ENCODE measurements at places on chromosomes 13 and 19.
A peak's percentile ranks its signal among the peaks of the same experiment; 100 is the strongest.

DNA sequence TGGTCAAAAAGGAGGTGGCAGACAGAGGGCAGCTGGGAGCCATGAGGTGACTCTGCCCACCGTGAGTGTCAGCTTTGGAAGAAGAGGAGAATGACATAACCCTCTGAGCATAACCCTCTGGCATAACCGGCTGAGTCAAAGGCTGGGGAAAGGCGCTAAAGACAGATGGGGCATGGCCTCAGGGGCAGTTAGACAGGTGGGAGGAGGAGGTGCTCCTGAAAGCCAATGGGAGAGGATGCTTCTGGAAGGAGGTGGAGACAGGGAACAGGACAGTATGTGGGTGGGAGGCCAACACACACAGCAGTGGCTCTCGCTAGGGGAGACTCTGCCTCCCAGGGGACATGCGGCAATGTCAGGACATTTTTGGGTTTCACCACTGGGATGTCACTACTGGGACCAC, 17.1 kb downstream of the ELAVL1 start:
- no peak for DNase-seq

DNA sequence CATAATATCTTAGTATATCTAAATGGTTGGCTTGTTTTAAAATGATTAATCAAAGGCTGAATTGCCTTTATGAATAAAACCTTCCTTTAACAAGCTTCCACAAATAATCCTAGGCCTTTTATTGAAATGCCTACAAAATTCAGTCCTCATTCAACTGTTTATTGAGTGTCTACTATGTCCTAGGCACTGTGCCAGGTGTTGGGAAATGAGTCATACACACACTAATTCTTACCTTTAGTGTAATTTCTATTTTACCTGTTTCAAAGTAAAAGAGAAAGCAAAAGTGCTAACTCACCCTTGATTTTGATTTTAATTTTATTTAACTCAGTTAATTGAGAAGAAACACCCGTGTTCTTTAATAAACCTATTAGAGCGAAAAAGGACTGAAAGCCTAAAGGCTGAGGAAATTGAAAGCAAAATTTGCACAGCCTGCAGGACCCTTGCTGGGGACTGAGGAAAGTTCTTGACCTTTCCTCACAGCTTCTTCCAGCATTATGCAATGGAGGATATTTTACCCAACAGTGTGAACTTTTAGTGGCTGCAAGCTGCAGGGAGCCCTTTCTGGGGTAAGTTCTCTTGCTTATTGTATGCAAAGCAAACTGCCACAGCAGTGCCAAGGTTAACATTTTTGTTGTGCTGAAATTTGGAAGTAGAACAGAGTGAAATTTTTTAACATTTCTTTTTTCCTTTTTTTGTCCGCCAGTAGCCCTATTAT, 83.1 kb downstream of the B3GLCT start:
- no peak for DNase-seq

- DNase-seq: peak; percentile 76
Measured at GRCh38 chr19:47778049-47778953, at the start of gene SELENOW. Gene SELENOW (plus strand): TSS chr19:47778703. CDS start chr19:47778786, 83 bp downstream.

- DNase-seq: no peak
Measured at GRCh38 chr13:42807241-42807640, 25.9 kb downstream of the FAM216B start.

GRCh38 chr13:88068316-88068715, 397.1 kb downstream of the SLITRK5 start:
- DNase-seq: no peak

DNA sequence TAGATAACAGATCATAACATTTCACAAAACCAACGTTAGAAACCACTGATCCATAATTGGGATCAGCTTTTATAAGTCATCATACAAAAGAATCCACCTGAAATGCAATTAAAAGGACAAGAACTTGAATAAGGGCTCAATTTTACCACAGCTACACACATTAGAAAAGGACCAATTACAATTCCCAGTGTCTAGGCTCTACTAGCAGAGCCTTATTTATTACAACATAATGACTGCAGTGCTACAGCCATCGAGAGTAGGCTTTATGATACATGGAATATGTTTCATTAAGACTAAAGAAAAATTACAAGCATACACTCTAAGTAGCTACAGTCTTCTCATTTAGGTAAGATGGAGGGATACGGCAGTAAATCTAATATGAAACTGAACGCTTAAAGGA, 2.9 kb downstream of the RBM26 start:
- no peak for DNase-seq

GRCh38 chr19:35843676-35844481, 8.4 kb downstream of the NPHS1 start:
- no peak for DNase-seq

- no peak for DNase-seq
Measured at GRCh38 chr13:95456815-95457214, 95.7 kb upstream of the CLDN10 start.

DNA sequence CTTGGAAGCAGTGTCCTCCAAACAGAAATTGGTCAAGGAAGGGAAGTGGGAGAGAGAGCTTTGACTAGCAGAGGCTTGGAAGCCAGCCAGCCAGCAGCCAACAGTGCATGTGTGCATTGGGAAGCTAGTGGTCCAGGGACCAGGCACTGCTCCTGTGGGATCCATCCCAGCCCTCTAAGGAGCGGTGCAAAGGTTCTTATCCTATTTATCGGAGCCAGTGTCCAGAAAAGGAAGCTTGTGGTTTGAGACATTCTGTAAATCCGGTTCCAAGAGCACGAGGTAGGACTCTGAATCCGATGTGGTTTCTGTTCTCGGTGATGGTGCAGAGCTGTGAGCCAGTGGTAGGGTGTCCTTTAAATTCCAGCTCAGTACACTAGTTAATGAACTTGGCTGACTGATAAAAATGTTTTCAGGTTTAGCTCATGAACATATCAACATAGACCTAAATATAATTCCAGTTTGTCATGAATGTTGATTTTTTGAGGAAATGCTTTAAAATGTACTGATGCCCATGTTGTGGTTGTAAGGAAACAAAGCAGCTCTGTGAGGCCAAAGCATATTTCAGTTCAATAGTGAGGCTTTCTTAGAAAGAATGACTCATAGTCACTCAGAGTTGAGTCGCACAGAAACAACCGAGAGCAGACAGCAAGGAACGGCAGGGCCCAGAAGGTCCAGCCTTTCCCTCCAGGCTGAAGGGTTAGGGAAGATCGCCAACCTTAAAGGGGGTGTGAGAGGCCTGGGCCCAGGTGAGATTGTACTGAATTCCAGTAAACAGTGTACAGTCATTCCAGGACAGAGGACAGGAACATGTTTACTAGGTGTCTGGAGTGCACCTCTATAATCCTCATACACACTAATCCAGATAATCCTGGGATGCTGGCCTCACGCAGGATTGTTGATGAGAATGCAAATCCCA, 21.5 kb upstream of the GARRE1 start:
- peak; percentile 5 for DNase-seq

- DNase-seq: peak; percentile 31
Measured at GRCh38 chr19:5953680-5954213, 24.2 kb downstream of the RANBP3 start.

DNA sequence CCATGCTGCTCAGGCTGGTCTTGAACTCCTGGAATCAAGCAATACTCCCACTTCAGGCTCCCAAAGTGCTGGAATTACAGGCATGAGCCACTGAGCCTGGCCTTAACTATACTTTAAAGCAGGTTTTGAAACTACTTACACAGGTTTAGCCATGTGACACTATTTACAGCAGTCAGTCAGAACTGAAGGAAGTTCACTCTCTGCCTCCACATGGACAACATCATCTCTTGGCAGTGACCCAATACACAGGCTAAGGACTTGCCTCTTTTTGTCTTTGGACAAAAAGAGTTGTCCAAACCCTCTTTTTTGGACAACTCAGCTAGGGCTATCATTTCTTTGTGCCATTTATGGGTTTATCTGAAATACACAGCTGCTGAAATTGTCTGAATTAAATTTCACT, 89.0 kb upstream of the CLDN10 start:
- no peak for DNase-seq

DNA sequence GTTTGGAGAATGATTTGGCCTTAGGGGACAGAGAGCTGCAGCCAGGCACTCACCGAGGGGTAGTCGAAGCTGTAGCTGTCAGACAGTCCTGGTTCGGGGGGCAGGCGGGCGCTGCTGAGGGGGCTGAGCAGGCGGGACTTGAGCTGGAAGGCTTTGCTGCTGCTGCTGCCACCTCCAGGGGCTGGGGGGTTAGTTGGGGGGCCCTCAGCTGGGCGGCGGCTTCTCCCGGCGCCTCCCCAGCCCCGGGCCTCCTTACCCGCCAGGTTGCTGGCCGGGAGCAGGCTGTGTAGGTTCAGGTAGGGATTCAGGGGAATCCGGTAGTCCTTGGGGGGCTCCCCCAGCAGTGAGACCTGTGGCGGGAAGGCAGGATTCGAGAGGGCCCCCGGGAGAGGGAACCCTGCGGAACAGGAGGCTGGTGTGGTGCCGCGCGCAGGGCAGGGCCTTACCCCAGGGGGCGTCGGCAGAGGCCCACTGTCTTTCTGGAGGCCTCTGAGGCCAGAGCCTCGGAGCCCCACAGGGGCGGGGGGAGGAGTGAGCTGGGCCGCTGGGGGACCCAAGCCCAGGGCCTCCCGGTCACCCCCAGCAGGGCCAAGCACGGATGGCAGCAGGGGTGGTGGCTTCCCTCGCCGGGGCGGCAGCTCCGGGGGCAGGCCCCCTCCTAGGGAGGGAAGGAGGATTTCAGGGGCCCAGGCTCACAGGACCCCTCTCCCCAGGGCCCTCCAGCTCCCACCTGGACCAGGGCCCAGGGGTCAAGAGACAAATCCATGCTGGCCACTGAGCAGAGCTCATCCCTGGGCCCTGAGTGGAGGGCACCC, 5.0 kb upstream of the FDX2 start:
- no peak for DNase-seq

- DNase-seq: no peak
Measured at GRCh38 chr13:110873639-110874507, 41.0 kb downstream of the ANKRD10 start.

Data from activated CD4-positive, alpha-beta T cell treated with anti-CD3 and anti-CD28 coated beads for 4 hours (primary cell).